ENCODE measurements at places on chromosomes 1 and 21.
A peak's percentile ranks its signal among the peaks of the same experiment; 100 is the strongest.

- DNase-seq, result no peak
Measured at GRCh38 chr1:32886004-32886827, at the start of gene HPCA. TSS of gene HPCA (plus strand) at chr1:32886491. CDS start at chr1:32888899, 2,408 bp downstream.

GRCh38 chr1:153357076-153357852 is 390 bp upstream of the S100A9 start:
- no peak for DNase-seq

- DNase-seq, result peak; percentile 13
Measured at GRCh38 chr1:152189657-152190442, 30.8 kb upstream of the RPTN start.

DNA sequence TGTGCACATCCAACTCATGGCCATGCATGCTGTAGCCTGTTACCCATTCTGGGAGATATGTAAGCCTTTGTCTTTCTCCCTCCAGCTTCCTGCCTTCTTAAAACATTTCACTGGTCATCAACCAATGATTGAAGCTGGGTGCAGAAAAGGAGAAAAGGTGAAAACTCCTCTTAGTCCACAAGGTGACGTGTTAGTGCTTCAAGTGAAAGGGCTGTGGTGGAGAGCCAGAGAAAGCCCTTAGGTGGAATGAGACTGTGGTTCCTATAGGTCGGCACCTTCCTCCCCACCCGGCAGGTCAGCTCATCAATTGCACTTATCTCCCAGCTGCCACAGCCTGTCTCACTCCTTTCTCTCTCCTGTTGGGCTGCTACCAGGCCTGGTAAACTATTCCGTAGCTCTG is 30.4 kb downstream of the ERG start:
- no peak for DNase-seq

GRCh38 chr1:59521456-59521855 is 224.6 kb downstream of the FGGY start:
- no peak for DNase-seq

GRCh38 chr1:116724765-116725375 is 29.4 kb upstream of the CD2 start:
- peak; percentile 7 for DNase-seq

- DNase-seq, result no peak
Measured at GRCh38 chr1:246828818-246829217, 102.9 kb downstream of the AHCTF1 start.

GRCh38 chr1:63935143-63935542 is 161.3 kb downstream of the ROR1 start:
- no peak for DNase-seq

- DNase-seq, result no peak
Measured at GRCh38 chr21:44375281-44375651, 21.8 kb downstream of the TRPM2 start.

GRCh38 chr1:33312413-33312749 is 8.5 kb downstream of the A3GALT2 start:
- no peak for DNase-seq

DNA sequence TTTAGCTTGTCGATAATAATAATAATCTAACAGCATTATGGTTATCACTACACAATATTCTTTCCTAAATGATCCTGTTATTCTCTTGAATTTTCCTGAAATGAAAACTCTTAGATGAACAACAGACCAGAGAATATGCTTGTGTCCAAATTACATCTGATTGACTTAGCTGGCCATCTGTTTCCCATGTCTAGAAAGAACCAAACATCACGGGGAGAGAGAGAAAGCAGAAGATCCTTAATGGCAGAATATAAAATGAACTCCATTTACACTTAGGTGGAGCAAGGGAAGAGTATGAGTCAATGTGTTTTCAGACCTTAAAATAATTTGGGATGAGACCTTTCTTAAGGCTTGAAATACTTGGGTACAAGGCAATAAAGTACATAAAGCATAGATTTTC is 162.2 kb downstream of the DSCAM start:
- DNase-seq, result no peak

- no peak for DNase-seq
Measured at GRCh38 chr1:116853680-116854402, 55.9 kb upstream of the PTGFRN start.

DNA sequence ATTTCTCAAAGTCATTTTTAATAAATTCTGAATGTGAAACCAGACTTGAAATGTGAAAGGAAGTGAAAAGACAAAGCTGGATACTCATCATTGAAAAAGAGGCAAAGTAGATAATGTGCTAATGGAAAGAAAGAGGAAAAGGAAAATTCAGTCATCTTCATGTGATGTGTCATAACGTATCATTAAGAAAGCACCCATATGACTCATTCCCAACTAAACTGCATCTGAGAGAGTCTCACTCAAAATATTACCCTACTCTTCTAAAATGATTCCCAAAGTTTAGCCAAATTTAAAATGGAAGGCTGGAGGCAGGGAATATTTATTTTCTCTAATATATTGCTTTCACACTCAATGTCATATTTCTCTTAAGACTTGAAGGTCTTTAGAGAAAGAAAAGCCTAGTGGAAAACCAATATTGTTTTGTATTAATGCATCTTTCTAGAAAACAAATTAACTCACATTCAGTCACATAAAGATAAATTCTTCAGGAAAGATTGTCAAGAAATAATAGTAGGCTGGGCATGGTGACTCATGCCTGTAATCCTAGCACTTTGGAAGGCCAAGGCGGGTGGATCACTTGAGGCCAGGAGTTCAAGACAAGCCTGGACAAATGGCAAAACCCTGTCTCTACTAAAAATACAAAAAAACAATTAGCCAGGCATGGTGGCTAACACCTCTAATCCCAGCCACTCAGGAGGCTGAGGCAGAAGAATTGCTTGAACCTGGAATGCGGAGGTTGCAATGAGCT is 129.9 kb downstream of the SLC30A10 start:
- no peak for DNase-seq

DNA sequence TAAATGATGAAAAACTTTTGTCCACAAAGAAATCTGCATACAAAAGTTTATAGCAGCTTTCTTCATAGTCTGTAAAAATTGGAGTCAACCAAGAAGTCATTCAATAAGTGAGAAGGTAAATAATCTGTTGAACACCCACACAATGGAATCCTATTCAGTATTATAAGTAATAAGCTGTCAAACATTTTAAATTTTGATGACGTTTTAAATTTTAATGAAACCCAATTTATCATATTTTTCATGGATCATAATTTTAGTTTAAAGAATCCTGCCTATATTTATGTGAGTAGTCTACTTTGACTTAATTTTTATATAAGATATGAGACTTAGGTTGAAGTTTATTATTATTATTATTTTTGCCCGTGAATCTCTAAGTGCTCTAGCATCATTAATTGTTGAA is 20.0 kb downstream of the OR10J1 start:
- DNase-seq, result no peak

GRCh38 chr1:234871039-234871709 is 257.5 kb downstream of the TOMM20 start:
- DNase-seq, result no peak

- no peak for DNase-seq
Measured at GRCh38 chr1:176536588-176536987, 73.6 kb downstream of the PAPPA2 start.

GRCh38 chr21:25790878-25791204 is 56.1 kb downstream of the GABPA start:
- DNase-seq, result no peak

GRCh38 chr1:115430441-115431158 is 92.6 kb upstream of the NGF start:
- no peak for DNase-seq

GRCh38 chr1:228190182-228190581 is 17.7 kb upstream of the OBSCN start:
- DNase-seq, result no peak

GRCh38 chr1:1900883-1901640 is 10.2 kb upstream of the GNB1 start:
- no peak for DNase-seq

- no peak for DNase-seq
Measured at GRCh38 chr1:23100074-23100748, 68.4 kb downstream of the LUZP1 start.

- no peak for DNase-seq
Measured at GRCh38 chr1:52919051-52919722, 2.4 kb downstream of the ECHDC2 start.

DNA sequence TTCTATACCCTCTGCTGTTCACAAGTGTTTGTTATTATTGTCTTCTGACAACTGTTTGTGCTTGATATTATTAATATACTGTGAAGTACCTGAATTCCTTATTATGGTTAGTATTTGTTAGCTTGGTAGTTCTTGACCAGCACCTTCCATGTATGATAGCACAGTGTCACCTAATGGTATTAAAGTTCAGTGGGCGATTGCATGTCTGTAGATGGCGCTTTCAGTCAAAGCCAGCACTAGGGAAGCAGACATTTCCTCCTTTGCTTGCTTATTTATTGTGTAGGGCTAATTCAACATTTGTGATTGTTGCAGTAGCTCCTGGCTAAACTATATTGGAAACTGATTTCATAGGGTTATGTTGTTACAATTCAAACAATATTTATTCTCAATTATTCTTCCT is 218.0 kb downstream of the ZP4 start:
- DNase-seq, result no peak

DNA sequence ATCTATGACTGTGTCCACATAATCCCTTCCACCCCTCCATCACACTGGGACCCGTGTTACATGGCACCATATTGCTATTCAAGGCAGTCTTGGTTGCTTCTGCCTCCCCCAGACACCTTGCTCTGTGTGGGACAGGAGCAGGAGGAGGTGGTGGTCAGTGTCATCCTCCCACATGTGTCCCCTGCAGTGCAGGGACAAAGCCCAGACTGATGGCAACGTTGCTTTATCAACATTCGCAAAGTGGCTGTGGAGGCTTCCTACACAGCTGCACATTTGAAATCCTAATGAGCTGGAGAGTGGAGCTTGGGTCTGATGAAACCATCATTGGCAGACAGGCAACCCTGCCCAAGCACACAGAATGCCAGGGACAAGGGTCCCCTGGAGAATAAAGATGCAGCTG is 26.2 kb downstream of the TRIM67 start:
- DNase-seq, result peak; percentile 12

DNA sequence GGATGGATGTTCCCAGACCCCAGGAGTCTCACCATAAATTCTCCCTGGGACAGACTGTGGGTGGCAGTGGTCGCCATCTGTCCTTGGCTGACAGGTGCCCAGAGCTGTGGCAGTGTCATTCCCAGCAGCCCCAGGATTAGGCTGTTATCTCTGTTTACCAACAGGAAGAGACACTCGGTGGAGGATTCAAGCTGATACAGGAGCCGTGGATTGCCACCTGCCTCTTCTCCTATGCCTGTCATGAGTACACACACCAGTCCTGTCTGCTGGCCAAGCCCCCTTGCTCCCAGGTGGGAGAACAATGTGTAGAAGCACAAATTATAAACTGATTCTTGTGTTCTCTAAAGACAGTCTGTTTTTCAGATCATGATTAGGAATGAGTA is 152.6 kb downstream of the ETS2 start:
- no peak for DNase-seq

- DNase-seq, result peak; percentile 26
Measured at GRCh38 chr21:43865540-43866259, 677 bp downstream of the AGPAT3 start.

GRCh38 chr1:89221341-89221740 is 22.6 kb upstream of the GBP4 start:
- DNase-seq, result no peak

DNA sequence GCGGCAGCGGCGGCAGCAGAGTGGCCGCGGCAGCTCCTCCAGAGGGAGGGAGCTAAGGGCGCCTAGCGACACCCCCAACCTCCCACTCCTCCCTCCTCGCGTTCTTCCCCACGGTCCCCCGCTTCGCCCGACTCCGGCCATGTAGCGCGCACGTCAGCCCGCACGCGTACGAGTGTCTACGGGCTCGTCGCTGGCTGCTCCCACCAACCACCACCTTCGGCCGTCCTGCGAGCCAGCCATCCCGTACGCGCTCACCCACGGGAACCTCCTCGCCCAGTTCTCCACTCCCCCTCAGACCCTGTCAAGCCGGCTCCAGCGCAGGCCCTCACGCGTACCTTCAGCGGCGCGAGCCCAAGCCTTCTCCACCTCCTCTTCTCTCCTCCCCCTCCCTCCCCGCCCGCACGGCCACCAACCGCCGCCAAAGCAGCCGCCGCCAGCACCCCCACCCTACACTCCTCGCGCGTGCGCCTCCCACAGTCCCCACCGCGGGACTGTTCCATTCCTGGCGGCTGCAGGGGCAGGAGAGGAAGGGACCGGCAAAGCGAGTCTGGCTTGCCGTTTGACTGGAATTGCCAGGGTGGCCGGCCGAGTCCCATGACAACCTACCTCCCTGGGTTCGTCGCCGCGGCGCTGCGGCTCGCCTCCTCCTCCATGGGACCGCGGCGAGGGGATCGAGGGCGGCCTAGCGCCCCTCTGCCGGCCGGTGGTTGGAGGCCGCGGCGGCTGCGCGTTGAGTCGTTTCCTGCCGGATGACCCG is at the start of gene YY1AP1:
Gene YY1AP1, minus strand, starts transcription at position 451 of the 757 bp plus-strand sequence. CDS start 8,338 bp downstream, outside the sequence.
- DNase-seq, result peak; percentile 90

- DNase-seq, result no peak
Measured at GRCh38 chr1:64186138-64186897, 17.1 kb upstream of the UBE2U start.

DNA sequence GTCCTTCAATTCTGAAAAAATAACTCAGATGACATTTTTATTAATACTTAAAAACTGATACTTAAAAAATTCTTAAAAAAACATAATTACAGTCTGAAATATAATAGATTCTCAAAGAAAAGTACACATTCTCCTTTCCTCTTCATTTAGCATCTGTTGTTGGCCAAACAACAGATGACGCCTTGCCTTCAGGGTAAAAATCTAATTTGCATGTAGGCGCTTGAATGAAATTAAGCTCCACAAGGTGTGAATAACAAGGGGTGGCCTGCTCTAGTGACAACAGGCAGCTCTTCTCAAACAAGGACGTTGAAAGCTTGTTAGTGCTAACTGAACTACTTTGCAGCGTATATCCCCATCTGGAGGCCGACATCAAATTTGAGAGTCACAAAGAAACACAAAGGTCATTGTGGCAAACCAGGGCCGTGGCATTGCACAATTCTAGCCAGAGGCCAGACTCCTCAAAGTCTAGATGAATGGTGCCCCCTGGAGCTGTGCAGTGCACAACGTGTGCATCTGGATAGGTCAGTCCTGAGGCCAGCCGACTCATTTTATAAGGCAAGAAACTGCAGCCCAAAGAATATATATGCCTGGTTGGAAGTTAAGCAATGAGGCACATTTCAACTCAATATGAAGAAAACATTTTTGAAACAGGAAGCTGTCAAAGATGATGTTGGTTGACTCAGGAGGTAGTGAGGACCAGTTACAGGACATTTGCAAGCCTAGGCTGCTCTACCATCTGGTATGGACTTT is 459.2 kb upstream of the RUNX1 start:
- peak; percentile 27 for DNase-seq

DNA sequence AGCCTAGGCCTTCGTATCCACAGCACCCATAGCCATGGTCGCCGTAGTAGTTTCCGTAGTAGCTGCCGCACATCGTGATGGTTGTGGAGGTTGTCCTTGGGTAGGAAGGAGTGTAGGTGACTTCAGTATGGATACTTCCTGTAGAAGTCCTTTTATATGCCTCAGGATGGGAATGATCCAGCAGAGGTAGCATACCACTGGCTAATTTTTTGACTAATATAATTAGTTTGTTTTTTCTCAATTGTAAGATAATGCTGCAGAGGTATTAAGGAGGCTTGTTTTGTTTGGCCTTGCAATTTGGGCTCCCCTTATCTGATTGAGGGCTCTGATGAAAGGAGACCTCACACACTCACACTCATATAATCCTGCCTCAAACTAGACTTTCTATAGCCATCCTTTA is at the start of gene KRTAP6-2:
Gene KRTAP6-2, minus strand, starts transcription at position 101 of the 400 bp plus-strand sequence. Its CDS starts 28 bp downstream, at position 73.
- no peak for DNase-seq

- DNase-seq, result no peak
Measured at GRCh38 chr1:71593523-71593922, 512.7 kb upstream of the ZRANB2 start.

GRCh38 chr1:16151196-16151994 is 4.5 kb downstream of the EPHA2 start:
- DNase-seq, result no peak

- peak; percentile 75 for DNase-seq
Measured at GRCh38 chr1:154328318-154329151, 3.2 kb downstream of the ATP8B2 start.
